ENCODE measurements at places on chromosomes 5 and 9.

DNA sequence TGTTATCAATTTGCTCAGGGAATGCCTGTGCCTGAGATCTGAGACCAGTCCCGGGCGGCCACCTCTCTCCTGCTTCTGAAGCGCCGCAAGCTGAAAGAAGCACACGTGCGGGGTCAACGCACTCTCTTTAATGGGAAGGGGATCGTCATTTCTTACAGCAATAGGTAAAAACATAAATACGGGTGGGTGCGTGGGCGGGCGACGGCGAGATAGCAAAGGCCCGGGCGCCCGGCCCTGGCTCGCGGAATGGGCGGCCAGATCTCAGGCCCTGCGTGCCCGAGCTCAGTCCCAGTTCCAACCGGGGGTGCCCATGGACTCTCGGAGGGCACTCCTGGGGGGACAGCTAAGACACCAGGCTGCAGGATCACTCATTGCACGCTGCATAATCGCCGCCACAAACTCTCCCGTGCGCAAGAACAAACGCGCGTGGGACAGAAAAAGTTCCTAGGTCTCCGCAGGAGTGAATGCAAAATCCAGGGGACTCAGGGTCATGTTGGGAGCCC lies 3.0 kb downstream of the NKX2-5 start:
- no peak for DNase-seq

DNA sequence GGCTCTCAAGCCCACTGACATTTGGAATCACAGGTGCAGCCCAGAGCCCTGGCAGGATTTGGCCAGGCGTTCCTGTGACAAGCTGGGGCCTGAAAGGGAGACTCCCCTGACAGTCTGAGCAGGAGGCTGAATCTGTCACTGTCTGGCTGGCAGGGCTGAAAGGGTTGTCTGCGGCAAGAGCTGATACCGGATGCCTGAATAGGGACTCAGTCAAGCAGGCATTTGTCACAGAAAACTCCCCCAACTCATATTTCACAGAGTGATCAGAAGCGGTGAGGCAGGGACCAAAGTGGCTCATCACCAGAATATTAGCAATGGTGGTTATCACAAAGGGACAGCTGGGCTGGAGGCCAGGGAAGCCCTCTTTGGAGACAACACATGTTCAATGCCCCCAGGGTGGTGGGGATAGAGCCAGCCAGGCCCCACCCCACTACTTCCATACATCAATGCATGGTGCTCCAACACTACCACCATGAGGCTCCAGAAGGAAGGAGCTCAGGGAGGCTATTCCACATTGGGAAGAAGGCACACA lies 295.5 kb downstream of the DTWD2 start:
- DNase-seq, result no peak

GRCh38 chr5:56356836-56357160 lies 123.7 kb upstream of the ANKRD55 start:
- DNase-seq, result no peak

DNA sequence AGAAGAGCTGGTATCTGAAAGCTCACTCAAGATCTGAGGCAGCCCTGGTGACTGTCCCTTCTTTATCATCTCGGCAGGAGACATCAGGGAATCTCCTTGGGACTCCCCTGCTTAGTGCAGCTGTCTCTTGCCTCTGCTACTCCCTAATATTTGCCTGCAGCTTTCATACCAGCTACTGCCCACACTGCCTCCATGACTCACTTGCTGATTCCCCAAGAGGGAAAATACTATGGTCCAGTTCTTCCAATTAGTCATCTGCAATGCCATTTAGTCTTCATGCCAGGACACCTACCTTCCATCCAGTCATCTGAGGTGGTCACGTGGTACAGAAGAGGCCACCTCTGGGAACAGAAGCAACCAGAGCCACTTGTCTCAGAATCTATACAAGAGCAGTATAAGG lies 270.8 kb downstream of the NTRK2 start:
- DNase-seq, result peak; percentile 56

- DNase-seq, result no peak
Observed at GRCh38 chr9:8262625-8263622, 463.3 kb upstream of the DMAC1 start.

DNA sequence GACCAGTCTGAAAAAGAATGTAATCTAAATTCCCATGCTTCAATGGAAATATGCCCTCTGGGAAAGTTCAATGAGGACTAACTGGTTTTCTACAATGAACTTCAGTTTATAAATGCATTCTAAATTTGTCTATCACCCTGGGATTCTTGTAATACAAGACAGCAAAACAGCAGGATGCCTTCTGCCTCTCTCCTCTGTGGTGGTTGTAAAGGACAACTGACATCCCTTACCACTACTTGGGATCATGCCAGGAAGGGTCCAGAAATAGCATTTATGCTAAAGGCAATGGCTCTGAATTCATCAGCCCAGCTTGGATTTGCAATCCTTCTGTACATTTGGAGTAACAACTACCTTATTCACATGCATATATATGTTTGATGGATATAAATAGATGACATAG lies 97.3 kb upstream of the ADAMTS16 start:
- DNase-seq, result no peak

DNA sequence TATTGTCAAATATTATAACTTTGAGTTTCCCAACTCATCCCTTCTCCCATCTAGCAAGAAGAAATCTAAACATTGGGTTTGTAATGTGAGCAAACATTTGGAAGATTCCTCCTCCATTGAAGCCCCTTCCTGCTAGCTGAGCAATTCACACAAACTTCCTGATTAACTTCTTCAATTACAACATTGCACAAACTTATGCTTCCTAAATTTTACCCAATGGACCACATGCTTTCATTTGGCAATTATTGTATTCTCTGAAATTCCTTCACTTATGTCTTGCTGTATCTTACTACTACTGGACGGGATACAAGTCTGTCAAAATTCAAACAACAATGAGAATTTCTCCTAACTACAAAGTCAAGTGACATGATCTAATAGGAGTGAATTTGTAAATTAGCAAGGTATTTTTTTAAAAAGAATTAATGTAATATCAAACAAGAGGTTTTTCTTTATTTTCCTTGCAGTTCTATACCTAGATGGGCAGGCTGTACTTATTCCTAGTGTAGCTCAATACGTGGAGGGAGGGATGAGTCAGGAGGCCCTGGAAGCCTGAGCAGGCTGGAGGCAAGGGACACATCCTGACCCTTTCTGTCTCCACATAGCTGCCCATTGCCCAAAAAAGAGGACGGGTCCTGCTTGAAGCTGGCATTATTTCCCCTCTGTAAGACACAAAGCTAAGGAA lies 11.8 kb upstream of the IFNW1 start:
- peak; percentile 7 for DNase-seq

All from EH (cell line).